ENCODE measurements at places on chromosomes 12 and 14.

DNA sequence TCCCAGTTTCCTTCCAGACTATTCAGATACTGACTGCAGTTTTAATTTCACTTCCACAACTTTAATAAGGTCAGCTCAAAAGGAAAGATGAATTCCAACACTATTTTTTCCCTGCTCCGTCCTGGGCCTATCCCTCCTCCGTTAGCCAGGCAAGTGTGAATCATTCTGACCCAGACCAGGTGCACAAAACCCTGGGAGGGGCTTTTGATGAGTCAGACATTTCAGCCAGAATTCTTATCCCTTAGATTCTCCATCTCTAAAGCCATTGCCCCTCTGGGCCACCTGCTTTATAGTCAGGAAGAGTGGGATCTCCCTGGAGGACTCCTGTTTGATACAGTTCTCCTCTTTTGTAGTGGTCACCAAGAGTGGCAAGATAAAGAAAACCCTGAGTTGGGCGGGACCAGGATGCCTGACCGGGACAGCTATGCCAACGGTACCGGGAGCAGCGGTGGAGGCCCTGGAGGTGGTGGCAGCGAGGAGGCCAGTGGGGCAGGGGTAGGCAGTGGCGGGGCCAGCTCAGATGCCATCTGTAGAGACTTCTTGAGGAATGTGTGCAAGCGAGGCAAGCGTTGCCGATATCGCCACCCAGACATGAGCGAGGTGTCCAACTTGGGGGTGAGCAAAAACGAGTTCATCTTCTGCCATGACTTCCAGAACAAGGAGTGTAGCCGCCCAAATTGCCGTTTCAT, 2.2 kb downstream of the ZC3H10 start:
- no peak for DNase-seq

DNA sequence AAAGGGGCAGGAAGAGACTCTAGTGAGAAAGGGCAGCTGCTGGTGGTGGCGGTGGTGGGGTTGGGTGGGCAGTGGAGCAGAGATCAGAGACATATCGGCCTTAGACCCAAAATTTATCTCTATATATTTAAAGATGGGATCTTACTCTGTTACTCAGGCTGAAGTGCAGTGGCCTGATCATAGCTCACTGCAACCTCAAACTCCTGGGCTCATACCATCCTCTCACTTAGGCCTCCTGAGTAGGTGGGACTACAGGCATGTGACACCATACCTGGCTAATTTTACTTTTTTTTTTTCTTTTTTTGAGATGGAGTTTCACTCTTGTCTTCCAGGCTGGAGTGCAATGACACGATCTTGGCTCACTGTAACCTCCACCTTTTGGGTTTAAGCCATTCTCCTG, 18.6 kb upstream of the ITGA5 start:
- no peak for DNase-seq

GRCh38 chr12:113422030-113422885, at the start of gene SDSL:
SDSL (plus strand) TSS chr12:113422380; CDS start chr12:113427983, 5,603 bp downstream.
- DNase-seq = peak; percentile 62

DNA sequence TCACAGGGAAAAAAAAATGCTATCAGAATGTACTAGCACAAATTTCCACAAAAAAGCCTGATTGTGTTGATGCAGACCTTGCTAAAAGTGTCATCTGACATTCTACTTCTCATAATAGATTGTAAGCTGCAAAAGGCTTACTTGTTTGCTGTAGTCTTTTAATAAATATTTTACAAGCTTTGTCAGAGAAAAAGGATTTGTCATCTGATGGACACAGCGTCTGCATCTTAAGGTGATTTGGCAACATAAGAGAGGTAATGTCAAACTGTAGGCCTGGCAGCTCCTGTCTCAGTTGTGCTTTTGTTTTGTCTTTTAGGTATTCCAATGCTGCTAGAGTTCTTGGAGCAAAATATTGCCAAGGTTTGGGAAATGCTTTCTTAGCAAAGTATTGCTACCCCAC, 26.3 kb upstream of the KCNH3 start:
- no peak for DNase-seq

DNA sequence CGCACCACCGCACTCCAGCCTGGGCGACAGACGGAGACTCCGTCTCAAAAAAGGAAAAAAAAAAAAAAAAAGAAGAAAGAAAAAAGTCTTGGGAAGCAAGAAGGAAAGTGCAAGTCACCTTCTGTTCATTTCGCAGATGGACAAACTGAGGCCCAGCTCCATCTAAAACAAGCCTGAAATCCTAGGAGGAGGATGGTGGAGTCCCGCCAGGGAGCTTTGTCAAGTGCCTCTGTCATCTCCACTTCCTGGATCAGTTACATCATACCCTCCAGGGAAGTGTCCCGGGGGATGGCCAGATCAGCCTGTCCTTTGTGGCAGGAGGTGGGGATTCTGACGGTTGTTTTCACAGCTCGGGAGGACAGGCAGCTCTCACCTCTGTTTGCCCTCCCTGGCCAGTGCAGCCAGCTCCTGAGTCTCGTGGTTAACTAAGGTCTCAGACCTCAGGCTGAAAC, 8.7 kb upstream of the SDSL start:
- DNase-seq = no peak

- DNase-seq = no peak
Measured at GRCh38 chr12:2092354-2092753, 39.6 kb downstream of the CACNA1C start.

- peak; percentile 53 for DNase-seq
Measured at GRCh38 chr12:1517007-1517406, 77.4 kb downstream of the FBXL14 start.

DNA sequence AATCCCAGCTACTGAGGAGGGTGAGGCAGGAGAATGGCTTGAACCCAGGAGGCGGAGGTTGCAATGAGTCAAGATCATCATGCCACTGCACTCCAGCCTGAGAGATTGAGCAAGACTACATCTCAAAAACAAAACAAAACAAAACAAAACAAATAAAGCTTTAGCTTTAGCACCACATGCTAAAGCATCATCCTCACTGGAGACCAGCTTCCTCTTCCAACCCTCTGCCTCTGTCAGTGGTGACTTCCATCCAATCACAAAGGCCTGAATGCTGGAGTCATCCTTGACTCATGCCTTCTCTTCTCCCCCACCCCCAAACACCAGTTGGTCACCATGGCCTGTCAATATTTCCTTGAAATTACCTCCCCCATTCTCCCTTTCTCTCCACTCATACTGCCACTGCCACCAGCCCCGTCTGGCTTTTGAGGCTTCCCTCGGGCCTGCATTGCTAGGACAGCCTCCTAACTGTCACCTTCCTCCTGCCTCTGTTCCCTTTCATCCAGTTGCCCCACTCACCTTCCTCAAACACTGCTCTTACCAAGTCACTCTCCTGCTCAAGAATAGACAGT, 1.4 kb downstream of the ZNF385A start:
- DNase-seq = no peak

DNA sequence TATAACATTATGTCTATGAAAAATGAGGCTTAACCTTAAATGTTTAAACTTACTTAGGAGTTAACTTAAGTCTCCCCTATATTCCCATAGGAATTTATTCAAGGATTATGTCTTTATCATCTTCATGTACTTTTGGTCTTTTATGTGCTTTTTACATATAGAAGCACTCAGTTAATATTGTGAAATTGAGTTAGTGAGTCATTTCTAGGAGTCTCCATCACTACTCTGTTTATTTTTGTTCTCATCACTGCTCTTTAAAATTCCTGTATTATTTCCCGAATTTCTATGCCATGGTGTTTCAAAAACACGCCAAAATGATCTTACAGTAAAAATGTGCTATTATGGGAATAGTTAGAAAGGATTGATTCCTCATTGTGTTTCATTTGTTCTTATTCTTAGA, 31.6 kb downstream of the TBC1D15 start:
- no peak for DNase-seq

DNA sequence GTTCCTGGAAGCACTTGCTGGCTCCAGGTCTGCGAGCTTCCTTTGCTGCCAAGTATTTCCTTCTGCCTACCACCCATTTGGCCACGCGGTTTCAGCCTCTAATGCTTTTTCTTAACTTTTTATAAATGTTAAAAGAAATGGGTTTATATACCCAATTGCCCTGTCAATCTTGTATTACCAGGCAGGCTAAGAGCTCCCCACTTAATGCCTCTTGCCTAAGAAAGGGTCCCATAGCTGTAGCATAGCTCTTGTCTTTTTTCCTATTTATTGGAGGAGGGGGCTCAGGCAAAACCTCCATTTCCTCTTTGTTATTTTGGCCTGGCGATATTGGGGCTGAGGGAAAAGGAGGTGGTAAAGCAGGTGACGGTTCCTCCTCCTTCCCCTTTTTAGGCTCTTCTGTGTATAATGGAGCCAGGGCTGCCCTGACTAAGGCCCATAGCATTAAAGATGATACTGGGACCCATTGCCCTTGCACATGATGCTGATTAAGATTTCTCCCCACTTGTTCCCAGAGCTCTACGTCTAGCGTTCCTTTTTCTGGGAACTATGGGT, 21.6 kb upstream of the BLTP3B start:
- no peak for DNase-seq

DNA sequence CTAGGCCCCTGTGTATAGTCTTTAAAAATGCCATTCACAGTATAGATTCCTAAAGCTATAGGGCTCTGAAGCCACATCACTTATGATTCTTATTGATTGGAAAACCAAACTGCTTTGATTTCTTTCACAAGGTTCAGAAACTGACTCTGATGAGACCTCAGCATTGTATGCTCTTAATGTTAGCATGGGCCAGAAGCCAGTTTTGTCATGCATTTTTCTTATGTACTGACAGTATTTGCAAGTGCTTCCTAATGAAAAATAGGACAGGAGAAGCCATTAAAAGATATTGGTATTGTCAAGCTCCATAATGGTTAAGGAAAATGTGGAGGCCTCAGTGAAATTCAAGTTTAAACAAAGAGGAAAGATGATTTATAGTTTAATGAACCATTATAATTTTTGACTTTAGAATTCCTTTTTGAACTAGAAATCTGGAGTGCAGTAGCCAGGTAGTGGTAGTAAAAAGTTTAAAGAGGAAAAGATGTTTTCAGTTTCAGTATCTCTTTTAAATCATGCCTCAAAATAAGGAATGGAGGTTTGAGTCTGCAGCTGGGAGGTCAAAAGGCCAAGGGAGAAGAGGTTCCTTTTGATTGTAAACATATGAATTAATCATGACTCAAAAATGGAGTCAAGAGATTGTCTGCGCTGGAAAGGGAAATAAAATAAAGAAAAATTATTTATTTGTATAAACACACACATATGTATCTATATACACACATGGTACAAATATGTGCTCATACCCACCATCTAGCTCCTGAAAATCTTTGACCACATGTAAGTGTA, 388.1 kb upstream of the PRICKLE1 start:
- no peak for DNase-seq

- DNase-seq = no peak
Measured at GRCh38 chr12:3544296-3544965, 53.4 kb downstream of the PRMT8 start.

GRCh38 chr12:97386133-97386581, 76.4 kb upstream of the RMST start:
- DNase-seq = no peak

- DNase-seq = no peak
Measured at GRCh38 chr14:41298328-41298690, 308.4 kb upstream of the LRFN5 start.

DNA sequence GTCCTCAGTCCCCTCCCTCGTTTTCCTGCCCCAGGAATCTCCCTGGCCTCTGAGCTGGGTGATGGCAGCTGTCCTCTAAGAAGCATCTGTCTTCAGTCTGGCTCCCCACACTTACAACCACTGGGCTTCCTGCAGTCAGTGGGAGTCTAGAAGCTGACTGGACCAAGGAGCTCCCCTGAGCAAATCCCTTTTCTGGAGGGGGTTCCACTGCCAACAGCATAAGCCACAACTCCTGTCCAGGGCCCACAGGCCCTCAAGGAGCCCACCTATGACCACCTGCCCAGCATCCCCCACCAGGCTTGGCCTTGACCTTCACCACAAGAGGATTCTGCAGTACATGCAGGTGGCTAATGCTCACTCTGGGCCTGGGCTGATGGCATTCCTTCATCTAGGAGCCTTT, 4.1 kb downstream of the RDH16 start:
- no peak for DNase-seq

DNA sequence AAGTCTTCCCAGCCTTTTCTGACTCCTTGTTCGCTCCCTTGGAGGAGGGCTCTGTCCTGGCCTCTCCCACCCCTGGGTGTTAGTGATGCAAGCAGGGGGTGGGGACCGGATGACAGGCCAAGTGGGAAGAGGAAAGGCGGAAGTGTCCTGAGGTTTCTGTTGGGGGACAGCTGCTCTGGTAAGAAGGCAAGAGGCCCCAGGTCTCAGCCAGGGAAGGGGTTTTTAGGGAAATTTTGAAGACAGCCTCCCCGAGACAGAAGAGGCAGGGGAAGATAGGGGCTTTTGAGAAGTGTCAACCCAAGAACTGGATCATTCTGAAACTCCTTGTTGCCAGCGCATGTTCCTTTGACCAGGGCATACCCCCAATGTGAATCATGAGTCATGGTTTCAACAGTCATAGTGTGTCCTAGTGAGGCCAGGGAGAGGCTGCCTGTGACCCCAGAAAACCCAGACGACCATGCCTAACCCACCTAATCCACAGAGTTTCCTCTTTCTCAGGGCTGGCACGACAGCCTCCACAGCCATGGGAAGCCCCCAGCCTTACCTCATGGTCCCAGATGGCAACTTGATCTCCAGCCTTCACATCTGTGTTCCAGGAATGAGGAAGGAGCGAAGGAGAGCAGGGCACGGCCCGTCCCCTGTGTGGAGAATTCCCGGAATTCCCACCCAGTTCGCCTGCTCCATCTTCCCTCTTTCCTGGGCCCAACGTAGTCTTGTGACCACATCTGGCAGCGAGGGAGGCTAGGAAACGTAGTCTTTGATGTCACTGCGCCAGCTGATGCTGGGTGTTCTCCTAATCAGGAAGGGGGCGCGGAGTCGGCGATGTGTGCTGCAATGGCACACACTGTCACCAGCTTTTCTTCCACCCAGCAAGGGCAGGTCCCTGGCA, 4.9 kb upstream of the GPR132 start:
- DNase-seq = no peak

- DNase-seq = no peak
Measured at GRCh38 chr14:104865631-104866441, 768 bp downstream of the CEP170B start.

GRCh38 chr12:66188584-66189485, at the start of gene IRAK3:
IRAK3 (plus strand) TSS chr12:66189214; CDS start chr12:66189300, 86 bp downstream.
- peak; percentile 25 for DNase-seq

- no peak for DNase-seq
Measured at GRCh38 chr12:131003716-131004045, 50.0 kb downstream of the ADGRD1 start.

- no peak for DNase-seq
Measured at GRCh38 chr14:36625014-36625413, 36.6 kb upstream of the PAX9 start.

GRCh38 chr14:95409477-95410272, 90.0 kb upstream of the CLMN start:
- no peak for DNase-seq

GRCh38 chr12:130144256-130144655, 18.0 kb upstream of the FZD10 start:
- DNase-seq = no peak
